Inflammatory macrophage treated with lipopolysaccharide for 4 hours (primary cell): ENCODE measurements at places on chromosomes 3 and 15.

DNA sequence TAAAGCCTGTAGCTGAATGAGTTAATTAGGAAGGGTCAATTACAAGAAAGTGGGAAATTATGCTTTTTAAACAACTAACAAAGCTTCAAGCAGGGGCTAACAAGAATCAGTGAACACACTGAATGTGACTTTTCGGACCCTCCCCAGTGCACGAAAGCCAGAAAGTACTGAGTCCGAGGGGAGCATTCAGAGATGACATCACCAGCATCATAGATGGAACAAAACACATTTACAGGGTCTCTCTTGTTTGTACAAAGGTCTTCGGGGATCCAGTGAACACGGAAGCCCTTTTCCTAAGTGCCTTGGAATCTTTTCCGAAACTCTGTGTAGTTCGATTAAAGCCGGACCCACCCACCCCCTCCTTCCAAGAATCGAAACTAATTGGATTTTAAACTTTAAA is 829 bp downstream of the DCP1A start:
- DNase-seq, result peak; percentile 22

DNA sequence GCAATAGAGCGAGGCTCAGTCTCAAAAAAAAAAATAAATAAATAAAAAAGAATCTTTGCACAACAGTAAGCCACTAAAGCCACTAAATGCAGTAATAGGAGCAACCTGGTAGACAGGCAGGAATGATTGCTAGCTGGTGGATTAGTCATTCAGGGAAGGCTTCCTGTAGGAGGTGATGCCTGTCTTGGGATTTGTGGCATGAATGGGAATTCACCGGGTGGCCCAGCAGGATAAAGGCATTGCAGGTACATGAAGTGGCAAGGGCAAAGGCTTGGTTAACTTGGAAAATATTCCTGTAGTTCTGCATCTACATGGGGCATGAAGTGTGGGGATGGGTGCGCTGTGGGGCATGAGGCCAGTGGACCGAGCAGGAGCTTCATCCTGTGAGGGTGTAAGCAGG is 94.5 kb downstream of the IQSEC1 start:
- no peak for DNase-seq

- no peak for DNase-seq
Observed at GRCh38 chr3:160738048-160738447, 18.0 kb upstream of the PPM1L start.

- DNase-seq, result peak; percentile 28
Observed at GRCh38 chr3:125374501-125374995, 577 bp downstream of the ZNF148 start.

DNA sequence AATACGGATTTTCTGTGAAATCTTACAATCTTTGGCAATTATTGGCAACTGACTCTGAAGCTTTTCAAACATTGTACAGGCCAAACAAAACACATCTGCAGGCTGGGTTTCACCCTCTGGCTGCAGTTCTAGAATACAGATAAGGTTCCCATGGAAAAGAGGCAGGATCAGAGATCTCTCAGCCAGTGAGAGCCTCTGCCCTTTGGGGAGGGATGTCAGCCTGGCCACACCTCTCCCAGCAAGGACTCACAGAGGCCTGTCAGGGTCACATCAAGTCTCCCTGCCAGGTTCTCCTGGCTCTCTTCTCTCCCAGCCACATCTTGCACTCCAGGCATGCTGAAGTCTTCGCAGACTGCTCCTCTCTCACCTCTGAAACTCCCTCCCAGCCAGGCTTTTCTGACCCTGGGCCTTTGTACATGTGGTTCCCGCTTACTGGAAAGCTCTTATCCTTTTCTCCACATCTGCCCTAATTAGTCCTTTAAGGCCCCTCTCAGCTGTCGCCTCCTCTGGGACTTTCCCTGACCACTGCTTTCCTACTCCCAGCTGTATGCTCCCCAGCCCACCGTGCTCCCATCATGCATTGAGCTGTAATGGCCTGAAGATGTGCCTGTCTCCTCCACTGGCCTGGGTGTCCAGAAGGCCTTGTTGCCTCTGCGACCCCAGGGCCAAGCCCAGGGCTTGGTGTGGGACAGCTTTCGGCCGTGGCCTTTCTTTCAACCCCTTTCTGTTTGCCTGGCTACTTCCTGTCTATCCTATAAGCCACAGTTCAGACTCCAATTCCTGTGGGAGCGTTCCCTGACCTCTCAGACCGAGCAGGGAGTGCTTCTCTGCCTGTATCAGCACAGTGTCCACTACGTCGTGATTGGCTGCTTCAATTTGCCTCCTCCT is 4.3 kb downstream of the RBP1 start:
- DNase-seq, result no peak

DNA sequence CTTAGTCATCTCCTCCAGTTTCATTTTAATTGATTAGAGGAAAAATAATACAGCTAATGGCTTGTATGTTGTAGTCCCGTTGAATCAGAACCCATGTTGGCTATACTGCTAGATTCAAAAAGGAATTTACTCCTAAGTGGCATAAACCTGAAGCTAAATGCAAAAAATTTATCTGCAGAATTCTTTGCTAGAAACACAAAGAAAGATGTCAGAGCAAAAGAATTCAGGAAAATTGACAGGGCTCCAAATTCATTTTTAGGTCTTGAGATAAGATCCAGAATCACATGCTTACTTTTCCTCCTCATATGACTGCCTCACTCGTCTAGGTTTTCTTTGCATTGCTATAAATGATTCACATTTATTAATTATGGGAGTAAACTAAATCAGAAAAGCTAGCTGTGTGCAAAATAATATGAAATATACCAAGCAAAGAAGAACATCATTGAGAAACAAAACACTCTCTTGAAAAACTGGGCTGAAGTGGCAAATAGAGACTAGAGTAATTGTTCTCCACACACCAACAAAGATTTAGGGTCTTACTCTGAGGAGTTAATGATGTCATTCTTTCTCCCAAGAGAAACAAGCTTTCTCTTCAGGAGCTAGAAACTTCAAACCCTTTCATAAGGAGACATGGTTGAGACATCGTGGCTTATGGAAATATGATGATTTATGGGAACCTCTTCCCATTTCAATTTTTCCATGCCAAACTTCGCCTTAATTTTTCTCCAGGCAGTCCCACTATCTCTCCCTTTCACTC is 94.8 kb upstream of the FEZF2 start:
- no peak for DNase-seq

- peak; percentile 55 for DNase-seq
Observed at GRCh38 chr3:46369675-46370132, 1.0 kb upstream of the CCR5 start.

DNA sequence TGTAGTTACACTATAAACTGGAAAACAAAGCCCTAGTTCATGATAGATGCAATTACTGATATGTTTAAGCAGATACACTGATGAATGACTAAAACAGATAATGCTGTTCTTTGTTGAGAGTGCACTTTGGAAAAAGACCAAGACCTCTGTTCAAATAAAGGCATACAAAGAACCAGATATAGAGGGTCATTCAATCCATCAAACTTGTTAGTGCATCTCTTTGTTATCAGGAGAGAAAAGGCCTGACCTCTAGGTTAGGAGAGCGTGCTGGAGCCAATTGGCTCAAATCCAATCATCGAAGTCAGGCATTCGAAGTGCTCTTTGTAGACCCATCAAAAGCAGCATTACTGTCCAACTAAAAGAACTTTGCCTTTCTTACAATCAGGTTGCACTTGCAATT is 124.2 kb downstream of the TFG start:
- no peak for DNase-seq

- DNase-seq, result no peak
Observed at GRCh38 chr3:151561878-151562277, 101.0 kb upstream of the IGSF10 start.

DNA sequence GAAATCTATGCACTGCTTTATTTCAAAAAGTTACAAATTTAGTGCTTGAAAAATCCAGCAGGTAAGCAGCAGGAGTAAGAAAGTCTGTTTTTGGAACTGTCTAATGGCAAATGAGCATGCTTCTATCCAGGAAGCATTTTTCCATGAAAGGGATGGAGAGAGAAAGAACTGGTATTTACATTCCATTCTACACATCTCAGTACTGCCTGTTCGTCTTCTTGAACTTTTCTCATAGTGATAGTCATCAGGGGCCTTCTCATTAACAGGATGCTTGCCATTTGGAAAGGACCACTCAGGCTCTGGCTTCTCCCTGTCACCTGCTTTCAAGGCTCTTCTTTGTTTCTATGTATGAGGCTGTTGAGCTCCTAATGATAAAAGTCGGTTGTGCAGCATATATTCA is 267.3 kb upstream of the IL12A start:
- DNase-seq, result no peak

- DNase-seq, result peak; percentile 42
Observed at GRCh38 chr3:56985878-56986277, 74.6 kb upstream of the SPATA12 start.

DNA sequence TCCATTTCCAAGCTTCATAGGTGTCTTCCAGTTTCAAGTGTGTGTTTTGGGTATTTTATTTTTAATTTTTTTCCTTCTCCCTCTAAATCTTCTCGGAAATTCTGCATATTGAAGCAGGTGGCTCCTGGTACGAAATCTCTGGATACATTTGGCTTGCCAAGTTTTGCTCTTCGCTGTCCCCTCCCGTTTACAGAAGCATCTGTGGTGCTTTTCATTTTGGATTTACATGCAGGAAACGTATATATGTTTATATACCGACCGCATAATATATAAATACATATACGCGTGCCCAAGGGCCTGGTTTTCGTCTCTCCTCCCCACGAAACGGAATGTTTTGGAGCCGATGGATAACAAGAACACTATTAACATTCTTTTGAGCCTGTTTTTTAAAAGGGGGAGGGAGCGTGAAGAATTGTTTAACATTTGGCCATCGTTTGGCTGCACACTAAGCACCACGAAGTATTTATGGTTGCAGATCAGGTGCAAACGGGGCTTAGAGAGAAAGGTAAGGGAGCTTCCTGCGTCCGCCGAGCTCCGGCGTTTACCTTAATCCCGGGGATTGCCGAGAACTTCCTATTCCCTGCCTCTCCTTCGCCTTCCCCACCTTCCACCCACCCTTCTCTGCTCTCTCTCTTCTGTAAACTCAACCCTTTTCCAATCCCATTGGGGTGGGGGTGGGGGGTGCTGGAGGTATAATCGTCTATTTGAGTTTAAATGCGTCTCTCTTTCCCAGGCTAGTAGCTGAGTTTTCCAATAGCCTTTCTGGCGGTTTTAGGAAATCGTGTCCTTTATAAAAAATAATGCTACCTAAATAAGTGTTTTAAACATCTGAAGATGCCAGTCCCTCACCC is 1.1 kb upstream of the NLGN1 start:
- DNase-seq, result no peak

- DNase-seq, result no peak
Observed at GRCh38 chr3:55329849-55330248, 157.3 kb downstream of the WNT5A start.

DNA sequence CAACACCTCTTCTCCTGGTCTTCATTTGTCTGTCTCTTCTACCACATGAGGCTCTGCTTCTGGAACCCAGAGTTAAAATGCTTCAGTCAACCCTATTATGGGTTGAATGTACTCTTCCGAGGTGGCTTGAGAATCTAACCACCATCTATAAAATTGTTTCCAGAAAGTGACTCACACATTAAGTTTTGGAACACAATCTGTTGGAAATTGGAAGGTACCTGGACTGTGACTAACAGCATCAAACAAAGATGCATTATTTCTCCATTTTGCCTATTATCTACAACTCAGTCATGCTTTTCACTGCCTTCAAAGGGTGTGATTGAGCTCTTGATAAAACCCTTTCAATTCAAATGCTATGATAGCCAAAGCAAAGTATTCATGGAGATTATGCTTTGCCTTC is 499.0 kb upstream of the SEMA6D start:
- no peak for DNase-seq

GRCh38 chr3:187974871-187975271 is 179.1 kb upstream of the LPP start:
- no peak for DNase-seq

DNA sequence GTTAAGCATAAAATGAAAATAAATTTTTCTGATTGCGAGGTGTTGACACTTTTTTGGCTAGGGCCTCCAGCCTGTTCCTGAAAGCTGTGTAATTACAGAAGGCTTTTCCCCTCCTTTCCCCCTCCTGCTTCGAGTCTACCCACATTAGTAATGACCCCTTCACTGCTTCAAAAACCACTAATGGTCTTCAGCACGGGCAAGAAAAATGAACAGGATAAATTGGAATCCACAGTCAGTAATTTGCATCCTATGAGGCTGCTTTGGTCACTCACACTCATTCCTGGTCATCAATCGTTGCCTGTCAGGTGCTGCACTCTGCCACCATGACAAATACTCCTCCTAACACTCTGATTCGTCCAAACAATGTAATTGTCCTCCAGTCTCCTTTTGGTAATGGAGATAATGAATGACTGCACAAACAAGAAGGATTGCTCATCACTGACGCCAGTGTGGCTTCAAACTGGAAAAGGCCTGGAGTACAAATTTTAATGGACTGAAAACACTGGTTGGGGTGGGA is 148.6 kb downstream of the MEIS2 start:
- DNase-seq, result no peak

DNA sequence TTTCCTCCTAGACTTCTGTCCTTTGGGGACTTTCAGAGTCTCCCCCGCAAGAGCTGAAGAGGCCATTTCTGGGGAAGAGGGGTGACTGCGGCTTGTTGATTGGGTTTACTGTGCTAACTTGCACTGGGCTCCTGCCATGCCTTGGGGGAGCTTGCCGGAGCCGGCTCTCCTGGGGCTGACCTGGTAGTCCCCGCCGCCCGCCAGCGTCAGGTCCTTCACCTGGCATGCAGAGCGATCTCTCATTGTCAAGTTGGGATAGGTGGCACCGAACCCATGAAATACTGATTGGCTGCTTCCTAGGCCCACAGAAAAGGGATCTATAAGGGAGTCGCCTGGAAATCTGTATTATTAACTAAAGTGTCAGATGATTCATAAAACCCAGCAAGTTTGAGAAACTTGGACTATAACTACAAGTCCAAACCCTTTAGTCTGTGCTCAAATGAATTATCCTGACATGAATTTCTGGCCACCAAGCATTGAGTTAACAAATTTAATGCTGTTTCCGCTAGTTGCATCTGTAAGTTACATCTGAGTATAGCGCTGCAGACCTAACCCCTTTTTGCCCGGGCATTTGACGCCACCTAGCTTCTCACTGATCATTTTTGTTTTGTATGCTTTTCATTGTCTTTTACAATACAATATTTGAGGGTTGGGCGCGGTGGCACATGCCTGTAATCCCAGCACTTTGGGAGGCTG is 607 bp upstream of the IMP3 start:
- DNase-seq, result peak; percentile 32

DNA sequence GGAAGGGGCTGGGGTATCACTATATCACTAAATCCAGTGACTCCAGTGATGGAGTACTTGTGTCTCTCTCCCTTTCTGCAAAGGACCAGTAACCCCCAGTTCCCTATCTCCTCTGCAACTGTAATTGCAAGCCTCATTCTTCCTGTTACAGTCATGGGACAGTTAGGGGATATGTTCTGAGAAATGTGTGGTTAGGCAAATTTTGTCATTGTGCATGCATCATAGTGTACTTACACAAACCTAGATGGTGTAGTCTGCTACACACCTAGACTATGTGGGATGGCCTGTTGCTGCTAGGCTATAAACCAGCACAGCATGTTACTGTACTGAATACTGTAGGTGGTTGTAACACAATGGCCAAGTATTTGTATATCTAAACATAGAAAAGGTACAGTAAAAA is 2.2 kb downstream of the VPS8 start:
- DNase-seq, result peak; percentile 90
